T-helper 2 cell treated with Interferon-gamma antibody and Interleukin-4, amounts not matched to agents 5 μg/mL and 100 μg/mL, for 36 hours (primary cell): ENCODE measurements at places on chromosomes 6 and 20.

GRCh38 chr6:166802401-166802800 is 153.9 kb downstream of the RNASET2 start:
- DNase-seq: no peak

DNA sequence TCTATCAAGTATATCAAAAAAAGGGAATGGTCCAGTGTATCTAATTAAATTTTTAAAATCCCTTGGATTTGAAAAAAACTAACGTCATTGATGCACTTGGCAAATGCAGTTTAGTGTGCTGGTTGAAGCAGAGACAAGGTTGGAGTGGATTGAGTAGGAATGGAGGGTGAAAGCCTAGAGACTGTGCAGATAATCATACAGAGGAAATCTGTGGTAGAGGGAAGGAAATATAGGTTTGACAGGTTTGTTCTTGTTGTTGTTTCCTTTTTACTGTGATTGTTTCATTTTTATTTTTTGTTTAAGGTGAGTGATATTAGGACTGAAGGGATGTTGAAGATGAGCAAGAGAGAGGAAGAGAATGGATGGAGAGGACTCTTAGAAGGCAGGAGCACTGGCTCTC is 29.0 kb upstream of the L3MBTL3 start:
- DNase-seq: no peak

GRCh38 chr6:39884696-39885095 is 49.6 kb downstream of the MOCS1 start:
- no peak for DNase-seq

- no peak for DNase-seq
Observed at GRCh38 chr20:40309731-40310130, 379.3 kb downstream of the MAFB start.

DNA sequence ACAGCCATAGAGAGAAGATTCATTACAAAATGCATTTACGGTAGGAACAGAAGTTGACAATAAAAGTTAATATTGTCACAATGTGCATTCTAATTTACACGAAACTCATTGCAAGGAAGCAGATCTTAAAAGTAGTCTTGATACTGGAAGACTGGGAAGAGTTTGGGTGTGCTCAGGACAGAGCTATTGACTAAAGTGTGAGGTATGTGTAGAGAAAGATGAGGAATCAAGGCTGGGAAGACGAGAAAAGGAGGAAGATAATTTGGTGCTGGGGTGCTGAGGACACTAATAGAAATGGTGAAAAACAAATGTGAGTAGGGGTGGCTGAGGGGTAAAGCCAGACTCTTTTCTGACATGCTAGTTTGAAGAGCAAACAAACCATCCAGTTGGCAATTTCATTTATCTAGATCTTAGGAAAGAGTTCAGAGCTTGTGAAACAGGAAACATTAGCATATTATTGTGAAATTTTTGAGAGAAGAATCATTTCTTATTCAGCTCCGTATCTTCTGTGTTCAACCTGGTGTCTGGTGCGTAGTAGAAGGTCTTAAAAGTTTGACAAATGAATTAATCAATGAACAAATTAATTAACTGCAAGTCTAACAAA is 72.7 kb downstream of the ELOVL4 start:
- DNase-seq: no peak

DNA sequence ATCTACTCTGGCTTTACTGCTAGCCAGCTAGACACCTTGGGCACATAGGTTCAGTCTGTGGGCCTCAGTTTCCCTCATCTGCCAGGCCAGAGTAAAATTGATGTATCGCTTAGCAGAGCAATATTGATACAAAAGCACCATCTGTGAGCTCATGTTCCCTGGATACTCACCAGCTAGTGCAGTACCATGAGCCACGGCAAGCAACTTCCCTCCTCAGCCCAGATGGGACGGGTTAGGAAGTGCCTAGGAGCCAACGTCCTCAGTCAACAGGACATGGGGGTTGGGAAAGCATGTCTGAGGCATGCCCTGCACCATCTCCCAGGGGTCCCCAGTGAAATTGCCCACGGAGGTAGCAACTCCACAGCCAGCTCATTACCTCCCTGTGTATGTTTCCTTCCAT is 258.3 kb downstream of the ANKRD60 start:
- DNase-seq: no peak

- no peak for DNase-seq
Observed at GRCh38 chr6:93036835-93037234, 382.5 kb downstream of the EPHA7 start.

DNA sequence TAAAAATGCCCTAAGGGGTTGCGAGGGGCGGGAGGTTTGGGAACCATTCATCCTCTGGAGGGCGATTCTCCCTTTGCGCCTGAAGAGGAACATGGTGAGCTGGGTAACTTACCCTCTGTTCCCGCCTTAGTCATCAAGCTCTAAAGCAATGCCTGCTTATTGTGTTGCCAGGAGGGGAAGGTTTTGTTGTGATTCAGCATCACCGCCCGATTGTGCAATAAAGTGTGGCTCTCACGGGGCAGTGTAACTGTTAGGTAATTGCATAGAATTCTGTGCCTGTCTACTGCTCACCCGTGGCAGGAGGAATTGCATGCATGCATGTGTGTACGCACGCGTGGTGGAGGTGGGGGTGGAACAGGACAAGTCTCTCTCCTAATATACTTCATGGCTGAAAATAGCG is 95.5 kb upstream of the AGPAT4 start:
- no peak for DNase-seq
